Activated naive CD4-positive, alpha-beta T cell treated with anti-CD3 and anti-CD28 coated beads for 36 hours (primary cell): ENCODE measurements at places on chromosomes 4 and X. TPM values are rescaled to one million over a fixed set of nuclear protein-coding genes. Genes with fewer than 3 reads are reported as not detected.

DNA sequence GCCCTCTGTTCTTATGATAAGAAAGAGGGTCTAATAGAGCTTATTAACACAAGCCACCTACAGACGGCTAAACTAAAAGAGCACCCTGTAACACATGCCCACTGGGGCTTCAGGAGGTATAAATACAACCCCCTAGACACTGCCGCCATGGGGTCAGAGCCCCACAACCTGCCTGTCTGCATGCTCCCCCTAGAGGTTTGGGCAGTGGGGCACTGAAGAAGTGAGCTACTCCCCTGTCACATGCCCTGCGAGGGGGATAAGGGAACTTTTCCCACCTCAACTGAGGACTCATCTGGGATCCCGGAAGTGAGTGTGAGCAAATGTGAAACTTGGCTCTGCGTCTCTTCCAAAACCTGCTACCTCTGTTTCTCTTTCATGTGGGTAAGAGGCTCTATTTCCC is 334.5 kb downstream of the ADAM29 start:
- no peak for DNase-seq
- H3K4me1 ChIP-seq, result no peaks in the 10 kb centered on the region
- H3K36me3 ChIP-seq, result no peaks in the 10 kb centered on the region
- H3K27ac ChIP-seq, result no peak overlapping the region
- H3K27me3 ChIP-seq, result no peaks in the 10 kb centered on the region
- no peak overlapping the region for H3K4me3 ChIP-seq

DNA sequence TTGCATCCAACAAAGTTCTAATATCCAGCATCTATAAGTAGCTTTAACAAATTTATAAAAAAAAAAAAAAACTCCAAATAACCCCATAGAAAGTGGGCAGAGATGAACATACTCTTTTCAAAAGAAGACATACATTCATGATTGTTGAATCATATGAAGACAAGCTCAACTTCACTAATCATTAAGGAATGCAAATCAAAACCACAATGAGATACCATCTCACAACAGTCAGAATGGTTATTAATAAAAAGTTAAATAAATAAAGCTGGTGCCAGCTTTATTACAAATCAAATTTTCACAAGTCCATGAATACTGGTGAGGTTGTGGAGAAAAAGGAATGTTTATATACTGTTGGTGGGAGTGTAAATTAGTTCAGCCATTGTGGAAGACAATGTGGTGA is 592.0 kb downstream of the IQCM start:
- H3K27me3 ChIP-seq, result no peaks in the 10 kb centered on the region
- H3K36me3 ChIP-seq, result no peaks in the 10 kb centered on the region
- H3K4me1 ChIP-seq, result no peaks in the 10 kb centered on the region

- DNase-seq, result no peak
- H3K27me3 ChIP-seq, result no peaks in the 10 kb centered on the region
- H3K4me3 ChIP-seq, result no peak overlapping the region
- peaks cover 16% of the 10 kb centered on the region for H3K4me1 ChIP-seq
Measured at GRCh38 chr4:152836936-152837335, 57.2 kb downstream of the ARFIP1 start.

Gene HPGDS
- not detected for total RNA-seq

Gene CXorf51A
- not detected for total RNA-seq

Gene ABCG2
- total RNA-seq, result 0.55 TPM

Gene UGT2B10
- total RNA-seq, result not detected
